ENCODE measurements at places on chromosomes 4 and X. TPM values are rescaled to one million over a fixed set of nuclear protein-coding genes. Genes with fewer than 3 reads are reported as not detected.

The CCNA2 gene
- 1.2 TPM for total RNA-seq

The GAGE1 gene
- not detected for total RNA-seq

DNA sequence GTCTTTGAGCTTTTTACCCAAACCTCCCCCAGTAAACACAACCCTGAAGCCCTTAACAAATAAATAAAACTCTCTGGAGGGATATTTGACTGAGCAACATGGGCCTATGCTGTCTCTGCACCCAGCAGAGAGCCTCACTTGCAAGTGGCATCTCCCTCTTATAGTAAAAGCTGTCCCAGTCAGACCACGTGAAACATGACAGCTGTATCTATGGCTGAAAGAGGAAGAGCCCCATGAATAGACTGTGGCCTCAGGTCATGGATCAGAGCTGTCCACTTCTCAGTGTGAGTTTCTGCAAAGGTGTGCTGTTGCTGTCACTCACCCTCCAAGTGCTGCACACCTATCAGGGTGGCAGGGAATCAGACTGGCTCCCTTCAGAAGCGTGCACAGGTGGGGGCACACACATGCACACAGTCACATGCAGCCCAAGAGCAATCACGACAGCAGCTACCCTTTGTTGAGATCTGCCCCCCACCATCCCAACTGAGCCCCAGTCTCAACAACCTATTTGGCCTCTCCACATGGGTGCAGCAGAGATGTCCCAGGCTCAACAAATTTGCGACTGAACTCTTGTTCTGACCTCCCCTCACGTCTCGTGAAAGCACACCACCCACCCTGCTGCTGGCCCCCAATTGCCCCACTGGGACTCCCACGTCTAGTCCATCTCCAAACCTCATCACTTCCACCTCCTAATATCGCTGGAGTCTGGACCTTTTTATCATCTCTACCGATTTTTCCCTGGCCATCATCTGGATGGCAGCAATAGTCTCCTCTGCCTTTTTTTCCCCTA is 45.6 kb downstream of the NAT8L start:
- DNase-seq: no peak

The SMIM10L2A gene
- total RNA-seq: 3.1 TPM

GRCh38 chrX:85828771-85829170 is 218.6 kb downstream of the CHM start:
- DNase-seq: no peak

DNA sequence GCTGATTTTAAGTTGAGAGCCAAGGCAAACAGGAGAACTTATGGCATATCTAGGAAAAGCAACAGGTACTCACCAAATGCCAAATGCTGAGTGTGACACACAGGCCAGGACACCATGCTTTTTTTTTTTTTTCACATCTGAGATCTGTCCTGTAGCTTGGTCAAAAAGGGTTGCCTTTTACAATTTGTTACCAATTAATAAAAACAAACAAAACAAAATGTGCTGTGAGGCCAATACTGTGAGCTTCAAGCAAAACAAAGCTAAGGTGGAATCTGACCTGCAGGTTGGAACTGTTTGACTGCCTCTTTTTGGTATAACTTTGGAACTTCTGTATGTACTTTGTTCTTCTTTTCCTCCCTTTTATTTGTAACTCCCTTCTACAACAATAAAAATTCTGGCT is 548.5 kb upstream of the IGFBP7 start:
- DNase-seq: no peak

GRCh38 chr4:146271466-146271865 is 57.1 kb downstream of the REELD1 start:
- DNase-seq: no peak

DNA sequence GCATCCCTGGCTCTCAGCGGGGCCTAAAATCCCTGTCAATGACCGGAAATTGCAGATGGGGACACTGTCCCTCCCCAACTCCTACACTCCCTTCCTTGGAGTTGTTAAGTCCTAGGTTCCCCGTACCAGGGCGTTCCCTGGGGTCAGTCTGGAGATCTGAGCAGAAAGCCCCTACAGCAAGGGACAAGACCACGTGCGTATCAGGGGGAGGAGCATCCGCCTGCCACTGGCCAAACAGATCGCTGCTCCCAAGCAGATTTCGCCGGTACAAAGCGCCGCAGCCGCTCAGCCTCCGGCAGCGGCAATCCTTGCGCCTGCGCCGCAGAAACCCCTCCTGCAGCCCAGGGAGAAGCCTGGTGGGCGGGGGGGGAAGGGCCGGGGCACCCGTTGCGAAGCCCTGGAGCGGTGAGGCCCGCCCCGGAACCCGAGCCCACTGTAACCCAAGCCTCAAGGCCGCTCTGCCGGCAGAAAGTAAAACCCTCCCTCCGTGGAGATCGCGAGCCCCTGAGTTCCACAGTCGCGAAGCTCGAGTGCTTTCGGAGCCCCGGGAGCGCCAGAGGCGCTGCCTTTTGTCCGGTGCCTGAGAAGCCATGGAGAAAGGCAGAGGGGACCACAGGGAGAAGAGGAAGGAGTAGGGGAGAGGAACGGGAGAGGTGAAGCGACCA is 2.7 kb downstream of the CRMP1 start:
- DNase-seq: no peak

DNA sequence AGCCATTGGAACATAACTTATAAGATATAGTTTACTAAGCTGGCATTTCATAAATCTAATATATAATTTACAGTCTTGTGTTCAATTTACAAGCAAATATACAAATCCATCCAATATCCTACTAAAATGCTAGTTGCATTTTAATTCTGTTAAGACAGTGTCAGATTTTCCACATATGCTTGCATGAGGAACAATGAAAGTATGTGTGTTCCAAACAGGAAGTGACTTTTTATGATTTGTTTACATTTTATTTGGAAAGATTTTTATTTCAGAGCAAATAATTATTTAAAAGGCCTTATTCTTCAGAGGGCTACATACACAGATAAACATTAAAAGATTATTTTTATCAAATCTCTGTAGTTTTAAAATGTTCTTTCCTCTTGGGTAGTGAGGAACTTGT is 130.1 kb downstream of the KLHL34 start:
- DNase-seq: no peak

GRCh38 chr4:7557456-7557855 is 122.7 kb upstream of the PSAPL1 start:
- DNase-seq: no peak

The EGFL6 gene
- not detected for total RNA-seq

DNA sequence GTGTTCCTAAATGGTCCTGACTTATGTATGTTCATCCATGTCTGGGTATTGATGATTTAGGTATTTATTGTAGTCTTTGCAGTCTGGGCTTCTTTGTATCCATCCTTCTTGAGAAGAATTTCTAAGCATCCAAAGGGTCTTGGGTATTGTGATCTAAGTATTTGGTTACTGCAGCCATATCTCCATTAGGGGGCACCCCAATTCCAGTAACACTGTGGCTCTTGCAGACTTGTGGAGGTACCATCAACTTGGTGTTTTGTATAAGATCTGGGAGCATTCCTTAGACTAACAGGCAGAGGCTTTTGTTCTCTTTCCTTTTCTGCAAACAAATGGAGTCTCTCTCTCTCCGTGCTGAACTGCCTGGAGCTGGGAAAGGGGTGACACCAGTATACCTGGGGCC is 113.7 kb upstream of the NEXMIF start:
- peak; percentile 6 for DNase-seq

DNA sequence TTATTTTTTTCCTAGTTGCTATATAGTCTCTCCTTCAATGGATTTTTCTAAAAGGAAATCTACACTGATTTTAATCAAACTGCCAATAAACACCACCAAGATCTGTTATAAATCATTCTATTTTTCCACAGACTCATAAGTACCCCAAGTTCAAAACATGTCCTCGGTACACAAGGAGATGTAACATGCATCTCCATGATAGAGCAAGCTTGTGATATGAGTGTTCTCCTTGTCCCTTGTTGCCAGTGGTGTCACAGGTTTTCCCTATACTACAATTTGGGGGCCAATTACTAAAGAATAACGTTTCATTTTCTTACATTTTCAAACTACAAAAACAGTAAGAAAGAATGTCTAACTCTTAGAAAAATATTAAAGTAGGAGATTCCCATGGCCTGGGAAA is 491 bp downstream of the ARHGEF6 start:
- no peak for DNase-seq

- no peak for DNase-seq
Observed at GRCh38 chr4:28518561-28519165, 1658.0 kb downstream of the STIM2 start.

GRCh38 chr4:66178906-66179305 is 508.6 kb upstream of the EPHA5 start:
- DNase-seq: no peak

GRCh38 chrX:63349307-63349706 is 1.8 kb downstream of the SPIN4 start:
- DNase-seq: no peak

DNA sequence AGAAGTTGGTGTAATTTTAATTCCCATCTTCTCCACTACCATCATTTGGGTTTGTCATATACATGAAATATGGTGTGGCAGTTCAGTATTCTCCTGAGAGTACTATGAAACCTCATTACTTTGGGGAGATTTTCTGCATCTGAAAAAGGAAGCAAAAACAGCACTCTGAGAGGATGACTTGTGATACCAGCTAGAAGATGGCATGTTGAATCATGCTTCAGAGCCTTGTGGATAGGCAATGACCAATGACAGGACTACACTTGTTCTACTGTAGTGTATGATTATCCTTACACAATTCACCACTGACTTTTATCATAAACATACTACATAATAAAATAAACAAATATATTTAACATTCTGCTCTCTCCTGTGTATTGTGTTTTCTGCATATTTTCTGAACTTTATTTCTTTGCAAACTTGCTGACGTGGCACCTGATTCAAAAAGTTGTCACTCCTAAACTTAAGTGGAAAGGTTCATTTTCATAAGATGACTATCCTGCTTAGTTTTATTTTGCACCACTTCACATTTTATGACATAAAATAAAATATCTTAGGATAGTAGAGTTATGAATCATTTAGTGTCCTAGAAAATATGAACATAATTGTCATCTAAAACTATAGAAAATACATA is 991.3 kb downstream of the FSTL5 start:
- no peak for DNase-seq

The SLC6A14 gene
- total RNA-seq: not detected

GRCh38 chr4:128770807-128771206 is 38.7 kb upstream of the JADE1 start:
- no peak for DNase-seq

DNA sequence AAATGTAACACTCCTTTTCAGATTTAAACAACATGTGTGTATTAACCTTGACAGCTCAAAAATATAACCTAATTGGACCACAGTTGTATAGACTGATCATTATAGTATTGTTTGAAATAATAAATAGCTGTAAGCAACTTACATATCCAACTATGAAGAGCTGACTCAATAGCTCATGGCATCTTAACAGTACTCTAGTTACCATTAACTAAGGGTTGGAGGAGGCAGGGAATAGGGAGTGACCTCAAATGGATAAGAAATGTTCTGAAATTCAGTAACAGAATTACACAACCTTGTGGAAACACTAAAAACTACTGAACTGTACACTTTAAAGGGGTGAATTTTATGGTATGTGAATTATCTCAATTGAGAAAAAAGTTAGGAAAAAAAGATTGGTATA is 136.5 kb upstream of the CPEB2 start:
- DNase-seq: no peak

The OSTC gene
- total RNA-seq: 72.1 TPM

GRCh38 chrX:12702509-12703091 is 88.6 kb upstream of the PRPS2 start:
- no peak for DNase-seq

The CSAG2 gene
- total RNA-seq: not detected

DNA sequence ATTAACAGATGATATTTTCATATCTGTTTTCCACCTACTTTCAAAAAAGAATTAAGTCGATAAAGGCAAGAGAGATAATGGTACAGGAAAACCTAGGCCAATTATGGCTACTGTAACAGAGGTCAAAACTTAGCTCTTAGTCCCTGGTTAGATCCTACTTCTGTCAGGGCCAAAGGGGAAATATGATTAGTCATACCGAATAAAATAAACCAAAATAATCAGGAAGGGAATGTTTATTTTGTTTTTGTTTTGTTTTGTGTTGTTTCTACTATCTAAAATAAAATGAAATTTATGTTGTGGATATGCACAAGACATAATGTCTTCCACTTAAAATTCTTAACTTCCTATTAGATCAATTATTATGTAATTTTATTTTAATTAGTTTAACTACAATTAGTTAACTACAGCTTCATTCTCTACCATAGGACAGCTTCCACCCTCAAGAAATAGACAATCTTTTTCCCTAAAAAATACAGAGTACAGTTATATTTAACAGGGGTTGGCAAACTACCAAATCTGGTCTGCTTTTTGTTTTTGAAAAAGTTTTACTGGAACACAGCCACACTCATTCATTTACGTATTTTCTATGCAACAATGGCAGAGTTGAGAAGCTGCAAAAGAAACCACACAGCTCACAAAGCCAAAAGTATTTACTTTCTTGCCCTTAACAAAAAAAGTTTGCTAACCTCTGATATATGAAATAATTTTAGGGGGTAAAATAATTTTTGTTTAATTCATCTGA is 25.4 kb downstream of the TMEM47 start:
- no peak for DNase-seq

- no peak for DNase-seq
Observed at GRCh38 chrX:80799584-80799983, 10.1 kb downstream of the BRWD3 start.

DNA sequence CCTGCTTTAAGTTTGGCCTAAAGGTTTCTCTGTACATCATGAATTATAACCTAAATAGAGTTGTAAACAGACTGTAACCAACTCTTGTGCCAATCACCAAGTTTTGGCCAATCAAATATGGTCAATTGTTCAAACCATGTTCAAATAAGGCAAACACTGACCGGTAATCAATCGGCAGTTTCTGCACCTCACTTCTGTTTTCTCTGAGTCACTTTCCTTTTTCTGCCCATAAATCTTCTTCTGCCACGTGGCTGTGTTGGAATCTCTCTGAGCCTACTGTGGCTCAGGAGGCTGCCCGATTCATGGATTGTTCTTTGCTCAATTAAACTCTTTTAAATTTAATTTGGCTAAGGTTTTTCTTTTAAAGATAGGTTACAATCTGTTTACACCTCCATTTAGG is 16.5 kb upstream of the ENPP6 start:
- DNase-seq: no peak

The PHKA1 gene
- 0.14 TPM for total RNA-seq

The PF4V1 gene
- not detected for total RNA-seq
